T-cell (primary cell): ENCODE measurements at places on chromosomes 2 and 18.

GRCh38 chr2:21267232-21267835, 143.6 kb downstream of the TDRD15 start:
- no peak for DNase-seq

GRCh38 chr2:6866982-6867381, 1.3 kb upstream of the CMPK2 start:
- no peak for DNase-seq

GRCh38 chr18:65269375-65269774, 481.4 kb upstream of the CDH7 start:
- no peak for DNase-seq

DNA sequence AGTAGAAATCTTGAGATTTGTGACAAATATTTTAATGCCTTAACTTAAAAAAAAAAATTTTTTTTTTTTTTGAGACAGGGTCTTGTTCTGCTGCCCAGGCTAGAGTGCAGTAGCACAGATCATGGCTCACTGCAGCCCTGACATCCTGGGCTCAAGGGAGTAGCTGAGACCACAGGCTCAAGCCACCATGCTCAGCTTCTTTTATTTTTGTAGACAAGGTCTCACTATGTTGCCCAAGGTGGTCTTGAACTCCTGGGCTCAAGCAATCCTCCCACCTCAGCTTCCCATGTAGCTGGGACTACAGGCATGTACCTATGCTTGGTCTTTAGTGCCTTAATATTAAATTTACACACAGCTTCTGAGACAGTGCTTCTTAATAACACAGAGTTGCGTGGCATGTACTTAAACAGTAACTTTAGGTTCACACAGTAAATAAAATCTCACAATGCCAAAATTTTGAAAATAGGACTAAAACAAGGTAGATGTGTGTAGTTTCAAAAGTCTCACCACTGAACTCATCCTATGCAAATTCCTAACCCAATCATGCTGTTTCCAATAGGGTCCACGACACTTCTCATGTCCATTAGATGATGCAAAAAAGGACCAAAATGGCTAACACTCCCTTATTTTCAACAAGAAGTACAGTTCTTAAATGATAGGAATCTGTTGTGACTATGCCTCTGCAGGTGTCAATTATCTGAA, 4.1 kb downstream of the HSPD1 start:
- no peak for DNase-seq

DNA sequence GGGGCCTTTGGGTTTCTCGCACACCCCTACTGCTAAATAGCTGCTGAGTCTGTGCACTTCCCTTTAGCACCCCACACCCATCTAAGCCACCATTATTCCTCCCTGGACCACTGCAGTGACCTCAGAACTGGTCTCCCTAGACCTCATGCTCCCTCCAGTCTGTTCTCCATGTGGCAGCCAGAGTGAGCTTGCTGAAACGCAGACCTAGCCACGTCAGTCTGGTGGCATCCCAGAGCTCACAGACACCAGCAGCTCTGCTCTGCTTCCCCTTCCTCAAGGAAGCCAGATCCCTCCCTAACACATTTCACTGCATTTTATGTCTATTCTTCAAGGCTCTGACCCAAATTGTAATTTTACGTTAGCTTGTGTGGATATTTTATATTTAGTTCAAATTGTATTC, 144.4 kb downstream of the DYSF start:
- DNase-seq = no peak

GRCh38 chr2:120637847-120638246, 97.8 kb upstream of the GLI2 start:
- no peak for DNase-seq

DNA sequence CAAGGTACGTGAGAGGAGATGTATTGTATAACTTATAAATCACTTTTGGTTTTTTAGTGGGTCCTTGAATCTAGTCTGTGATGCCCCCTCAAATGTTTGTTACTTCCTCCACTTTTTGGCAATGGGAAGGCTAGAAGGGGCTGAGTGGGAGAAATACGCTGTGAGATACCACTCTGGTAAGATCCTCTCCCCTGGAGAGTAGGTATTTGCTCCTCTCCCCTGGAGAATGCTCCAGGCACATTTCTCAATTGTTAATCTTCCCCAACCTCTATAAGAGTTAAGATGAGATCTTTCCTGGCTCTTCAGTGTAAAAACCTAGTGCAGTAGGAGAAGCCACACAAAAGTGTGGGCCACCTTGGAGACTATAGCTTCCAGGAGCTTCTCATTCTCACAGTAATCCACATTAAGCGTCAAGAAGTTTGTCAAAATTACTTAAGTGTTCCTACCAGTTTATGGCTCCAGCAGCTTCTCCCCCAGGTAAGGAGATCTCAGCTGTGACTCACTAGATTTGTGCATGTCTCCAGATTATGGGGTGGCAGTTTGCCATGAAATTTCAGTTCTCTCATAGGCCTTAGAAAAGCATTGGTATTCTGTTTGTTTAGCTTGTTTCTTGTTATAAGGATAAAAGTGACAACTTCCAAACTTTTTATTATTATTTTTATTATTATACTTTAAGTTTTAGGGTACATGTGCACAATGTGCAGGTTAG, 182.6 kb downstream of the FSIP2 start:
- no peak for DNase-seq

DNA sequence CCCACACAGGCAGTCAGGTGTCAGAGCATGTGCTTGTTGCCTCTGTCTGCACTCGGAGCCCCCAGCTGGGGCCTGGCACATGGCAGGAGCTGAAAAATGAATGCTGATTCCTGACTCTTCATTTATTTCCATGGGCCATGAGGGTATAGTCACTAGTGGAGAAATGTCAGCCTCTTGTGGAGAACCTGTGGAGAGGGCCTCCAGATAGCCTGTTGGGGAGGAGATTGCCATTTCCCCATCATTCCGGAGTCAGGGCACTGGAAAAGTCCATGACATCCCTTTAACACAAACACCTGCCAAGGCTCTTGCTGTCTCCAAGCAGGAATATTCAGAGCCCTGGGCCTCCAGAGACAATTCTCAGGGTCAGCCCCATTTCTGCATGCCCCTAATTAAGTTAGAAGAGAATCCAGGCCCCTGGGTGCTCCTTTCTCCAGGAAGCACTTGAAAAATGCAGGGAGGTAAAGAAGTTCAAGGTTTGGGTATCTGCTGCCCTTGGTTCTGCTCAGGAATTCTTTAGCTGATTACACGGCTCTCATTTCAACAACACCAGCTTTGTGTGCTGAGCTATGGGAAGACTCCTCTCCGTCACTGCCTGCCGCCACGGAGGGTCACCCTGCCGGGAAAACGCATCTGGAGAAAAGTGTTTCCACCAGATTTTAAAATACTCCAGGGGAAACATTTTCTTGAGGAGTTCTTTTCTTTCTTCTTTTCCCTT, 311.3 kb downstream of the MYCN start:
- no peak for DNase-seq

DNA sequence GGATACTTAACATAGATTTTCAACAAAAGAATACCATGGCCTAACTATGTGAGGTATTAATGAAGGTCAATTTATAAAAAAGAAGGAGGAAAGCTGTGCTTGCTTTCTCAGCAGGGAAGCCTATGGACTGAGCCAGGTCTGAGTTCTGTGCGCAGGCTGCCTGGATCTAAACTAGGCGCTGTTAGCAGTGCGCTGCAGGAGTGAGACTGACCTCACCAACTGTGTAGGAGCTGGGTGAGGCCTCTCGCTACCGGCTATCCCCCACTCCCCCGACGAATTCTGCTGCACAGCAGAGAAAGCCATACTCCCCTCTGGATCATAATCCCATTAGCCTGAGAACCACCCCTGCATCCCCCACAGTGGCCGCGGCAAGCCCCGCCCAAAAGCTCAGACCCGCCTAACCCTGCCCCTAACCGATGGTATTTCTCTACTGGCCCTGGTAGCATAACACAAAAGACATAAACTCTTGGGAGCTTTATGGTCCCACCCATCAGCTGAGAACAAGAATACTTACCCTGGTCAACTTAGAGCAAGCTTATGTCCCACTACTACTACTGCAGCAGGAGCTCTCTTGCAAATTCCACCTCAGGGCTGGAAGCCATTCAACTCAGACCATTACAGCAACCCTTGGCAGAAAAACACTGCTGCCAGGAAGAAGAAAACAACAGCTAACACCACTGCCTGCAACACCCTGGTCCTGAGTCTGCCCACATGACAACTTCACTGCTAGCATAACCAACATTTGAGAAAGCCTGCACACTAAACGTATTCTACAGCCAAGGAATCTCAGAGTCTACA, 28.0 kb downstream of the SULT1C2 start:
- no peak for DNase-seq

GRCh38 chr18:69916412-69916811, 31.3 kb downstream of the CD226 start:
- no peak for DNase-seq

DNA sequence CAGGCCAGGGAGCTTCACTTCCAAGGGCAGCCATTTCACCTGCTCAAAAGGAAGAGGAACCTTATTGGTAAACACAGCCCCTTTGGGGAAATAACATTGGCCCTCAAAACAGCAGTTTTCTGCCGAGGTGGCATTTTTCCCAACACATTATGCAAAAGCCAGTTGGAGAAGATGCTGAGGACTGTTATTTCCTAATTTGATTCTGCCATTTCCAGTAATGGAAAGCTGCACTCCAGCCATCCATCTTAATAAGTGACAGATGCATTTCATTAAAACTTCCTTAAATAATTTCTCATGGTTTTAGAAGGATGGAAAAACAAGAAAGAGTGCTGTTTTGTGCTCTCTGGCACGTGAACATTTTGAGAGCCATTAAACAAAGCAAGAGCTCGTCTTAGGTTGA, 55.9 kb upstream of the ALK start:
- no peak for DNase-seq

DNA sequence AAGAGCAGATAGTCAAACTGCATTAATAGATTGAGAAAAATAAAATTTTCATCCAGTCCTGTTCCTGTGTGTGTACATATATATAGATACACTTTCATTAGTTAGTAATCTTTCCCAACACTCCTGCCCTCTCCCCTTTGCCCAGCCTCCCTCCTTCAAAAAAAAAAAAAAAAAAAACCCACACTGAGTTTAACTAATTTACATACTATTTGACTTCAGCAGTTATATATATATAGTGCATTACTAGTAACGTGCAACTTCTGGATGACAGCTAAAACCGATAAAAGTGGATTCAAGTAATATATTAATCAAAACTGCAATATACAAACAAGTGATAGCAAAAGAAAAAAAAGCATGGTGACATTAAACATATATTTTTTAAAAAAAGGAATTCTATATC, 1.4 kb downstream of the FIGN start:
- DNase-seq = no peak

- no peak for DNase-seq
Observed at GRCh38 chr2:46181789-46182530, 115.2 kb upstream of the EPAS1 start.

DNA sequence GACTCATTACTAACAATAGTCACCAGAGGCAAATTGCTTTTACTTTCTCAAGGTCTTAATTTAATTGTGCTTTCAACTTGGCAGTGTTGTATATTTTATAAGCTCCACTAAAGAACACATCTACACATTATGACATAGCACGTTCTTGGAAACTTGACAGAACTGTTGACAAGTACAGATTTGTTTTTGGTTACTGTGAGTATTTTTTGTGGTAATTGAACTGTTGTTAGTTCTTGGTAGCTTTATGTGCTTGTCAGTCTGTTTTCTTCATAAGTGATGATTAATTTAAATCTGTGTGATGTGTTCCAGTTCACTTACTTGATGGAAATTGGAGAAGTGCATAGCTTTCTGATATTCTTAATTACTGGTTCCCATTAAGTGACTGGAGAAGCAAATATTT, 63.9 kb downstream of the COMMD1 start:
- DNase-seq = no peak

GRCh38 chr18:74248189-74248588, 43.6 kb downstream of the CYB5A start:
- no peak for DNase-seq

GRCh38 chr2:197813093-197813787, 8.8 kb downstream of the PLCL1 start:
- DNase-seq = no peak

DNA sequence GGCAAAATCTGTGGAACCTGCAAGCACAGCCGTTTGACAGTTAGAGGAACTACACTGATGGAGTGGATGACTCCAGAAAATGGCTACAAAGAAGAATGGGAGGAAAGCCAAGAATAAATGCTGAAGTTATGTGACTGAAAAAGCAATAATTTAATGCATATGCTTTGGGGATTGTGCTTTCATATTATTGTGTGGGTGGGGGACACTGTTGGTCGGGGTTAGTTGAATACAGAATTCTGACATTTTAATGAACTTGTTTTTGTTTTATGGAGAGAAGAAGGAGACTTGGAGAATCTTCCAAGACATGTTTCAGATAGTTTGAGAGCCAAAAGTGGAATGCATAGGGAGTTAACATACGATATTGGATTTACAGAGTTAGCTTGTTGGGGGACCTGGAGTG, 68.5 kb downstream of the NRP2 start:
- no peak for DNase-seq
